ENCODE measurements at places on chromosomes 11 and 22. TPM values are rescaled to one million over a fixed set of nuclear protein-coding genes. Genes with fewer than 3 reads are reported as not detected.

DNA sequence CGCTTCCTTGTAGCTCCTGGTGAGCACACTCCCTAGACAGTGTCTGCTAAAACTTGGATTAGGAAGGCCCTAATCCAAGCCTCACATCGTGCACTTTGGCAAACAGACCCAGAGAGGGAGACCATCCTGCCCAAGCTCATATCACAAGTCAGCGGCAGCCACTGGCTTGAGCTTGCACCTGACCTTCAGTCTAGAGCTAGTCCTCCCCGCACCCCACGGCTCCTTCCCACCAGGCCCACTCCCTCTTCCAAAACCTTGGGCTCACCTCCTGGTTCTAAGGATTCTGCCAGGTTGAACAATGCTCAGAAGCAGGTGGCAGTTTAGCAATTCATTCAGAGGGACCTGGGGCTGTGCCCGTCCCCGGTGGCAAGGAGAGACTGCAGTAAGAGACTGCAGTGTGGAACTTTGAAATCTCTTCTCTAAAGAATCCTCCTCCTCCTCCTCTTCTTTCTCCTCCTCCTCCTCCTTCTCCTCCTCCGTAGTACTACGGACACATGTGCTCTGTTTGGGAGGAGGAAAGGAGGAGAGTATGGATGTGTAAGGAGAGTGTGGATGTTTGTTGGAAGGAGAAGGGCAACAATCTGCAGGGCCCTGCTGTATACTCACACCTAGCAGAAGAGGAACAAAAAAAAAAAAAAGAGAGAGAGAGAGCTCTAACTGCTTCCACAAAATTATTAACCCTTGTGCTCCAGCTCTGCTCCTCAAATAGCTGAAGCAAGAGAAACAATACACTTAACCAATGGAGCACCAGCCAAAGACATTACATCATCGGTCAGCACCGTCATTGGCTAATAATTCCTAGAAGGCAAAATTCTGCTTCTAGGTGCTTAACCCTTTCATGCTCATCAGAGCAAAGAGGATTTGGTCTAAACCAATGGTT is 6.0 kb downstream of the SYN3 start:
- DNase-seq, result no peak

DNA sequence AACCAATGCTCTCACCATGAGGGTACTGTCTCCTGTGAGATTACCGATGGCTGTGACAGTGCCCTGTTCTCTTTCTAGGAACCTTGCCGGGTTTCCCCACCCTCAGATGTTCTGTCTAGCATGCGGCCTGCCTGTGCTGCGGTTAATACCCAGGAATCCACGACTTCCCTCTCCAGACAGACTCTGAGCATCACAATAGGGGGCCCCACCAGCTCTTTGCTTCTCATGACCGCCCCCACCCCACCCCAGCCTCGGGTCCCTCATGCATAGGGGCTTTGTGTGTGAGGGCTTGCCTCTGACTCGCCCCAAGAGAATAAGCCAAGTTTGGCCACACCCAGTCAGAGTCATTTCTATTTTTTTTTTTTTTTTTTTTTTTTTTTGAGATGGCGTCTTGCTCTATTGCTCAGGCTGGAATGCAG is 10.3 kb downstream of the PARVG start:
- DNase-seq, result no peak

DNA sequence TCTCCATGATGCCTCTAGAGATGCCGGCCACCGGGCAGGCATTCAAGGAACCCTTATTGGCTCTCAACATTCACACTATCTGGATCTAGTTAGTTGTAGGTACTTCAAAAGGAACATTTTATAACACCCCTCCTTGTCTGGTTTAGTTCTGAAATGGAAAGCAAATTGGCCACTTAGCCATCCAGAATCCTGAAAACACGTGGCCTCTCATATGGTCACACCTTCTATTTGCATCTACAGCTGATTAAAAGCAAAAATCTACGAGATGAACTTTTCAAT is 29.2 kb downstream of the ABTB2 start:
- DNase-seq, result no peak

- no peak for DNase-seq
Observed at GRCh38 chr22:41919357-41920224, 4.7 kb upstream of the SHISA8 start.

- DNase-seq, result no peak
Observed at GRCh38 chr11:122898799-122899198, 16.2 kb downstream of the JHY start.

GRCh38 chr11:65204143-65204542 is 22.4 kb downstream of the CAPN1 start:
- DNase-seq, result no peak

DNA sequence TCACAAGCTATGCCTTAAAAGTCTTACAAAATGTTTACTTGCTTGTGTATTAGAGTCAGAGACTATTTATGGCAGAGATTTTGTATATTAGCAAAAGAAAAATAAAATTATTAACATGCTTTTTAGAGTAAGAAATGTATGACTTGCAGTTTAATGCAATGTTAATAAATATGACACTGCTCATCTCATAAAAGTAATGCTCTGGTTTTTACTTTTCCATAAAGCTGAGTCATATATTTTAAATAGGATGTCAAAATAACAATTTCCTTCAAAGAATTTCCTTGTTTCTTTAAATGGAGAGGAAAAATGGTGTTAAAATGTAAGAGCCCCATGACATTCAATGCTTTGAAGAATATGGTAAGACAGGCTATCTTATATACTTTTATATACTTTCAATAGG is 16.3 kb upstream of the RDX start:
- DNase-seq, result no peak

DNA sequence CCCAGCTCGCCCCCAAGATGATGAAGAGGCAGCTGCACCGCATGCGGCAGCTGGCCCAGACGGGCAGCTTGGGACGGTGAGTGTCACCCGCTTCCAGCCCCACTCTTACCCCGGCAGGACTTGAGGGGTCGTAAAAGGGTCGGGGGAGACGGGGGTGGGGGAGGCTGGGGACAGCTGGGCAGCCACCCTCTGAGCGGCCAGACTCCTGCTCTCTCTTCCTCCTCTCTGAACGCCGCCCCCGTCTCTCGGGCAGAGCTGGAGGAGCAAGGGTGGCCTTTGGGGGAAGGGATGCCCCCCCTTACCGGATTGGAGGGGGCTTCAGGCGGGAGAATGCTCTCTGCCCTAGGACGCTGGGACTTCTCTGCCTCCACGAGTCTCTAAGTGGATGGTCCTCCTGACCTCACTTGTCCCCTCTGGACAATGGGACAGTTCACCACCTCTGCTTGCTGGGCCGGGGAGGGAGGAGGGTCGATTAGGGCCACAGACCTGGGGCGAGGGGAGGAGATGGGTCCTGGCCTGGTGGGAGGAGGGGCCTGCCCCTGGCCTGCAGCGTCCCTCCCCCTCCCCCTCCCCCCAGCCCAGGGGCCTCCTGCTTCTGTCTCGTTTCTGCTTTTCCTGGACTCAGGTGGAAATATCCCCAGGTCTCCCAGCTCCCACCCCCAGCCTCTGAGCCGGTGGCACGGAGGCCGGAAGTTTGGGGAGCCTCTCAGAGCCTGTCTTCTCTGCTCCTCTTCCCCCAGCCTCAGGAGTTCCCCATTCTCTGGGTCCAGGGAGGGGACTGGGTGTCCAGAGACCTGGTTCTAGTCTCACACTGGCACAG is 512 bp downstream of the SH3BP1 start:
- DNase-seq, result no peak

The HMGXB4 gene
- polyA plus RNA-seq, result 15.8 TPM

- no peak for DNase-seq
Observed at GRCh38 chr11:120272303-120272702, 32.4 kb downstream of the POU2F3 start.

The MPPED1 gene
- polyA plus RNA-seq, result not detected

DNA sequence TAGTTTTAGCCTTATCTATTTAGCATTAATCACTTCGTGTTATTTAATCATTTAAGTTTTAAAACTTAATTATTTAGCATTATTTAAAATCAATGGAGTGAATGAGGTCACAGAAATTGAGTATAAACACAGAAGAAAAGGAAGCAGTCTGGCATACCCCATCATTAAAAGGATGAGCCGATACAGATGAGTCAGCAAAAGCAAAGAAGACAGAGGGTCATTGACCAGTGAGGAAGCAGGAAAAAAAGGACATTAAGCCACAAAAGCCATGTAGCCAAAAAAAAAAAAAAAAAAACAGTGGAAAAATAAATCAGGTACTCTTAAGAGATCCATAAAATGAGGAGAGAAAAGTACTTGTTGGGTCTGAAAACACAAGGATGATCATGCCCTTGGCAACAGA is 71.5 kb downstream of the TYR start:
- no peak for DNase-seq

The DLG2 gene
- polyA plus RNA-seq, result 10.5 TPM

The DGAT2 gene
- not detected for polyA plus RNA-seq

DNA sequence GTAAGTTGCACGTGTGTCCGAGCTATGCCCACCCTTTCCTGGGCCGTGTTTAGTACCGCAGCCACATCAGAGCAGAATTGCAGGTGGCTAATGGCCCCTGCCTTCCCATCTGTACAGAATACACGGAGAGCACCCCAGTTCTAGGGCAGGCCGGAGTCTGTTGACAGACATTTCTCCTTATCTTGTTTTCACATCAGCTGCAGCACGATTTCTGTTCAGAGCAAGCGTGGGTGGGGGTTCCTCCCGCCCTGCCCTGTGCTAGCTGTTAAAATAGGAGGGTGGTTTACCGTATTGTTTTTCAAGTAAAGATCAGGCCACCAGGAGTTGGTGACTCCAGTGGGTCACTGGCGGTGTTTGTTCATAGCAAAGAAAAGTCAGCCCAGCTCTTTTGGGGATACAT is 41.1 kb downstream of the UBASH3B start:
- no peak for DNase-seq

DNA sequence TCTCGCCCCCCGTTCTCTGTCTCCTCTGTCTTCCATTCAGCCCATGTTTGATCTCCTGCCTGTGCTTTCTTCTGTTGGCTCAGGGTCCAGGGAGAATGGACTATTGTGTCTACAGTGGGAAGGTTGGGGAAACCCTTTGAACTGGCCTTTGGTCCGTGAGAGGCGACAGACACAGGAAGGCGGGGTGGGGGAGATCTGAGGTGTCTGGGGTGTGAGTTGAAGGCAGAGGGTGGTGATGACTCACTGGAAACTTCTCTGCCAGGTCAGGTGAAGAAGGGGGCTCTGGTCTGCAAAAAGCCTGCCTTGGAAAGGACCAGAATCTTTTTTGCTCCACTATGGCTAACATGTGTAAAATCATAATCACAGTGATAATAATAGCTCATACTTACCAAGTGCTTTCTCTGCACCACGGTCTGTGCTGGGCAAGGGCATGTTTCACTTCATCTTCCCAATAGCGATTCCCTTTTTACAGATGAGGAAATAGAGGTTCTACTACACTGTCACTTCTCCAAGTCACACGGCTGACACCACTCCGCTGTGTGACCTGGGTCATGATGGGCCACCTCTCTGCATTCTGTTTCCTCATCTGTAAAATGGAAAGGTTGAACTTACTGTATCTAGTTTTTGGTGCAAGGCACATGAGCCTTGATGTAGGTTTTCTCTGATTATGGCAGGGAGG is 99.8 kb upstream of the ALX4 start:
- no peak for DNase-seq

The RAB39A gene
- not detected for polyA plus RNA-seq

The OR52A1 gene
- 0.03 TPM for polyA plus RNA-seq

The KCTD14 gene
- 1.7 TPM for polyA plus RNA-seq

The FAM180B gene
- polyA plus RNA-seq, result not detected

GRCh38 chr11:28759311-28759710 is 651.1 kb downstream of the METTL15 start:
- no peak for DNase-seq

- no peak for DNase-seq
Observed at GRCh38 chr11:18223591-18224387, 12.8 kb downstream of the SAA4 start.

The ADM2 gene
- polyA plus RNA-seq, result not detected

- no peak for DNase-seq
Observed at GRCh38 chr11:3030289-3031070, 26.7 kb downstream of the CARS1 start.

GRCh38 chr11:83191986-83192385 is 1.5 kb upstream of the ANKRD42 start:
- no peak for DNase-seq

The CALCA gene
- polyA plus RNA-seq, result not detected
